HepG2 (cell line): ENCODE measurements at places on chromosomes 2 and 18.

DNA sequence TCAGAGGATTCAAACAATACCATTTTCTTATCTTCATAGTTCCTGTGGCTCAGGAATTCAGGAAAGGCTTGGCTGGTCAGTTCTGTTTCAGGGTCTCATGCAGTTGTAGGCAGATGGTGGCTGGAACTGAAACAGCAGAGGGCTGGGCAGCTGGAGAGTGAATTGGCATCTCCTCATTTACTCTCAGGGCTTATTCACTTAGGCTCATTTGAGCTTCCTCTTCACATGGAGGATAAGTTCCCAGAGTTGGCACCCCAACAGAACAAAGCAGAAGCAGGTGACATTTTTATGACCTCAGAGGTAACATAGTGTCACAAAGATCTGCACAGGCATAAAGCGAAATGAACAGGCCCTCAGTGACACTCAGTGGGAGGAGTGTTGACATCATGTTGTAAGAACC, 66.1 kb downstream of the RBBP8 start:
- DNase-seq, result no peak

- DNase-seq, result no peak
Observed at GRCh38 chr18:71760541-71760940, 783.6 kb downstream of the CBLN2 start.

- DNase-seq, result no peak
Observed at GRCh38 chr2:108263401-108263800, 23.6 kb downstream of the SULT1C3 start.

DNA sequence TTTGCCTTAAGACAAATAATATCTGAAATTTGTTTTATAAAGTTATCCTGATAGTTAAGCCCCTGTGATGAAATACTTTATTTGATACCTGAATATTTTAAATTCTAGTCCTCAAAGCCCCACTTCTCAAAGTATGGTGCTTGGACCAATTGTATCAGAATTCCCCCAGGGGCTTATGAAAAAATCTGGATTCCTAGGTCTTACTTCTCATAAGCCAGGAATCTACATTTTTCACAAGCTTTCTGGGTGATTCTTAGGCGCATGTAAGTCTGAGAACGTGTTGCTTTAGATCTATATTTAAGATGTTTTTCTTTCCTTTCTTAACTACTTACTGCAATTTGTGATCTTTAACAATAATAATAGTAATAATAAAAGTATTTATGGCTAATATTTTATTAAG, 53.1 kb downstream of the MYO1B start:
- DNase-seq, result no peak

- no peak for DNase-seq
Observed at GRCh38 chr2:177817300-177817699, 255.3 kb downstream of the PDE11A start.

- no peak for DNase-seq
Observed at GRCh38 chr18:55337908-55338521, 250.0 kb downstream of the TCF4 start.

- no peak for DNase-seq
Observed at GRCh38 chr18:42281851-42282250, 326.8 kb downstream of the PIK3C3 start.

GRCh38 chr2:120670771-120671480, 64.7 kb upstream of the GLI2 start:
- DNase-seq, result no peak
